ENCODE measurements at places on chromosomes 7 and 10.

- no peak for DNase-seq
These were observed 17.4 kb downstream of the DDIT4 start for GRCh38 chr10:72291019-72291532.

DNA sequence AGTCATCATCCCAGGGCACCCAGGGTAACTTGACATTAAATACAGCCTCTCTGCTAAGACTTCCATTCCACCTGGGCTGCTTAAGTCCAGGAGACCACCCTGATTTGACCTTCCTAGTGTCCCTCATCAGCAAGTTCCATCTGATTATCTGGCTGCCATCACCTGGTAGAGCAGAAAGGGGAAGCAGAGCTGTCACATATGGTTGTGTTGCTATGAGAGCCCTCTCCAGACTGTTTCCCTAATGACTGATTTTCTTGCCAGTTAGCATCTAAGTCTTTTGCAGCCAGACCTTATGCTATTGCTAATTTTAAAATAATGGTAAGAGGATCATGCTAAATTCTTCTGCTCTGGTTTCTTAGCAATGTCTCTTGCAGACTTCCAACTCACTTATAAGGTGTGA is 38.7 kb downstream of the KCNH2 start:
- no peak for DNase-seq

DNA sequence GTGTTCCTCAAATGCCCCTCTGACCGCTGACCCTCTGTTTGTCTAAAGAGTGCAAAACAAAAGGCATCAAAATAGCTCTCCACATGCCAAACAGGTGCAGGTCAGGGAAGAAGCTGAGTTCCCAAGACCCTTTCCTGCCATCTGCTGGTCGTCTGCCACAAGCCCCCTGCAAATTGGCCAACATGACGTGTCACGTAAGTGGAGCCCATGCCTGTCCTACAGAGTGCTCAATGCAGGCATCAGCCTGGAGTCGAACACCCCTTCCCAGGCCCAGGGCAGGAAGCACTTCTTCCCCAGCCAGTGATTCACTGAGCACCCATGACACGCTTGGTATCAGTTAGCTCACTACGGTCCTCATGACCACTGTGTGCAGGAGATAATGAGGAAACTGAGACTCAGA is 14.1 kb downstream of the TMEM72 start:
- peak; percentile 77 for DNase-seq

GRCh38 chr7:68474661-68475216 is 1123.5 kb upstream of the AUTS2 start:
- peak; percentile 61 for DNase-seq

DNA sequence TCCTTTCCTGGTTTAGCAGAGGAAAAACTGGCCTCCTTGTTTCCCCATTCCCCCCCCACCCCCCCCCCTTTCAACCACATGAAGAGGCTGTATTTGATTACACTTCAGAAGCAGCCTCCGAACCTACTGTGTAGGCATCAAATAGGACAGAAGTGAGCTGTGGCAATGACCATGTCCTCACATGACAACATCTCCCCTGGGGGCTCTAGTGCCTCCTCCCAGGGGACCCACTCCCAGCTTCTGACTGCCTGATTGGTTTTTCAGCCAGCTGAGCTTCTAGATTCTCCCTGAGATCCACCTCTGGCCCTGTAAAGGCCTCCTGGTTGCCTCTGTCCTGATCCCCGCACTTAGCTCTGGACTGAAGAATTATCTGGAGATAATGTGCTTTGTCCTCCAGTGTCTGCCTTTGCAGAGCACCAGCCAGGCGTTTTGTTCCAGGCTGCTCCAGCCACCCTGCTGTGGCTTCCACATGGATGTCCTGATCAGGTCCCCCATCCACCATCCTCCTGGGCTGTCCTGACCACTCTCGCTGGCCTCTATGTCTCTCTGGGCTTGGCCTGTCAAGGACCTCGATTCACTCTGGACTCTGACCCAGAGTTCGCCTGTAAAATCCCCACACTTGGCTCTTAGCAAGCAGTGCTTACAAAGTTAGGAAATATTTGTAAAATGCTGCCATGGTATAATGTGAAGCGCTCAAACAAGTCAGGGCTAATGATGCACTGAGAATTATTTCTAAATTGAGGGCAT is 42.4 kb upstream of the TOMM7 start:
- no peak for DNase-seq

- DNase-seq, result peak; percentile 58
These were observed 10.3 kb upstream of the IFIT1B start for GRCh38 chr10:89367529-89367928.

DNA sequence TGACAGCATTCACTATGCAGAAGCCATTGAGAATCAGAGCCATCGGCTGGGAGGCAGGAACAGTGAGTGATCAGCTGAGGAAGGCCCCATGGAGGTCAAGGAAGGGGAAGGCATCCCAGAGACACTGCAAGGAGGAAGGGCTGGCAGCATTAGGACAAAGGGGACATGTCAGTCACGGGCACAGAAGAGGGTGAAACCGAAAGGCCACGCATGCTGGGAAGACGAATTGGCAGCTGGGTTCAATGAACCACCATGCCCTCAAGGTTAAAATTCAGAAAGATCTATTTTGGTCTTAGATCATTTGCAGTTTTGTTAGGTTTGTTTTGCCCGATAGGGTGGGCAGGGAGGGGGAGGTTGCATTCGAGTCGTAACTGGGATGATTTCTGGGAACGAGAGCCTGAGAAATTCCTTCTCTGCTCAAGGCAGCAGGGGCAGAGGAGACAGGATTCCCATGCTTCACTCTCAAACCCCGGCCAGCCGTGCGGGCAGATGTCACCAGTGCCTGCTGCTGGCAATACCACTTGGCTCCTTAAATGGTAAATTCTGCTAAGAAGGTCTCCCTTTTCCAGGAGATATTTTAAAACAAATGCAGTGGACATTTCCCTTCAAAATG is 57.7 kb downstream of the ASB13 start:
- DNase-seq, result no peak

DNA sequence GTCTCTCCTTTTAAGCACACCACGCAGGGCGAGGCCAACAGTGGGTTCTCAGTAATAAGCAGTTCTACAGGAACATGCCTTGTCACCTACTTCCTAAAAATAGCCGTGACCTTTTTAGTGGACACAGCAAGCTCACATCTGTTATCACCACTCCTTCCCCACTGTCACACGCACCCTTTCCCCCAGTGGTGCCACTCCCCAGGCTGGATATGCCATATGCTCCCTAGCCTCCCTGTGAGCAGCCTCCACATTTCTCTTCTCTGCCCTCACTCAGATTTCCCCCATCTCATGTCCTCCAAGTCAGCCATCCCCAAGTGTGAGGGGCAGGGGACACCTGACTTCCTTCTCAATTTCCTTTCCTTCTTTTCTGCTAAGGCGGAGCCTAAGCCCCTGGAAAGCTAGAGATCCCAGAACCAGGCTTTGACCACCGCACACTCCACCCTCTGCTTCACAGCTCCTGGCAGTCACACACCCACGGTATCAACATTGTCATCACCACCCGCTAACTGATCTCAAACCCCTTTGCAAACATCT is 3.7 kb downstream of the ANXA11 start:
- no peak for DNase-seq

- no peak for DNase-seq
These were observed 89.4 kb upstream of the MYL10 start for GRCh38 chr7:101718363-101719122.

GRCh38 chr7:147070886-147071285 is 954.3 kb downstream of the CNTNAP2 start:
- no peak for DNase-seq

GRCh38 chr10:76115471-76116155 is 684.2 kb downstream of the LRMDA start:
- peak; percentile 61 for DNase-seq

DNA sequence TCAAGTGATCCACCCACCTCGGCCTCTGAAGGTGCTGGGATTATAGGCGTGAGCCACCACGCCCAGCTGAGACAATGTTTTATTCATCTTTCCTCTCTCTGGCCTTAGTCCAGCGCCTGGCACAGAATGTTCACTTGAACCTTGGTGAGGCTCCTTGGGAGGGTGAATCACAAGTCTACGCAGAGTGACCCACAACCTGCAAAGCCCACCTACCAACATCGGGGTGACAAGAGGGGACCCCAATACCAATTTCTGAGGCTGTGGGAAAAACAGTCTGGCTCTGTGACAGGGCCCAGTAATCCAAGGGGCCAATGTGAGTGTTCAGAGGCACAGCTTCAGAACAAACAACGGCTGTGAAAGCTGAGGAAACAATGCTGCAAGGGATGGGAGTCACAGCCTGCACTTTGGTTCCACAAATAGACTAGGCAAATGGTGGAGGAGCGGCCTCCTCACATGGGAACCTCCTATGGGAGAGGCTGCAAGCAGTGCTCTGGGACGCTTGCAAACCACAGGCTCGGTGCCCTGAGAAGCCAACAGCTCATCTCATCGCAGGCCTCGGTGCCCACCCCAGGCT is 5.6 kb upstream of the MALSU1 start:
- DNase-seq, result no peak

- DNase-seq, result no peak
These were observed 129.9 kb downstream of the EBF3 start for GRCh38 chr10:129833994-129834739.

DNA sequence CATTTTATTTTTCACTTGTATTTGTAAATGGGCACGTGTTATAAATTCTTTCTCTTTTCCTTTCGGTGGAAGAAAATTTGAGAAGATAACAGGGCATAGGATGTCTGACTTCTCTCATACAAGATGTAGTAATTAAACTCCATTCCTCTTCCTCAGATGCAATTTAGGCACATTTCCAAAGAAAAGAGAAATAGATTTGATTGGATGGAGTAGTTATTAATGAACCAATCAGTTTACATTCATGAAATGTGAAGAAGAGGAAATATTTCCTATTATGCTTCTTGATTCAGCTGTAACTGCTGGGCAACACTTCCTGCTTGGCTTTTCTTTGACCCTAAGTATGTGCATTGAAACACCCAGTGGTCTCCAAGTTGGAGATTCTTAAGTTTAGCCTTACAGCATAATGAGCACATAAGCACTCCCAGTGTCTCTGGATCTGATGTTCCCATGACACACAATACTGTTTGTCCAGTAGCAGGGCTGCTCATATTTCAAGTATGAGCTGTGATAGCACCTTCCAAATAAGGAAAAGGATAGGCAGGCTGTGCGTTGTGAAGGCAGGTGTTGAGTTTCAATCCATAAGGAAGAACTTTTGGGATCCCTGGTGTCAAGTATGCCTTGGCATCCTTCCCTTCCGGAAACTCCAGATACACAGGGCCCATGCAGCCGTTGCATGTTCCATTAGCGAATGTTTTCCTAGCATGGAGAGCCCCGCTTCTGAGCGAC is 33.4 kb upstream of the COBL start:
- peak; percentile 92 for DNase-seq

- DNase-seq, result no peak
These were observed 2.2 kb upstream of the PDE1C start for GRCh38 chr7:32072397-32072796.

- DNase-seq, result no peak
These were observed 17.9 kb downstream of the FAM237B start for GRCh38 chr7:90303241-90303640.

GRCh38 chr7:2100278-2101208 is 132.2 kb downstream of the MAD1L1 start:
- DNase-seq, result no peak

GRCh38 chr7:123215350-123215749 is 15.6 kb upstream of the SLC13A1 start:
- DNase-seq, result no peak
